ENCODE measurements at places on chromosomes 2 and 18.

DNA sequence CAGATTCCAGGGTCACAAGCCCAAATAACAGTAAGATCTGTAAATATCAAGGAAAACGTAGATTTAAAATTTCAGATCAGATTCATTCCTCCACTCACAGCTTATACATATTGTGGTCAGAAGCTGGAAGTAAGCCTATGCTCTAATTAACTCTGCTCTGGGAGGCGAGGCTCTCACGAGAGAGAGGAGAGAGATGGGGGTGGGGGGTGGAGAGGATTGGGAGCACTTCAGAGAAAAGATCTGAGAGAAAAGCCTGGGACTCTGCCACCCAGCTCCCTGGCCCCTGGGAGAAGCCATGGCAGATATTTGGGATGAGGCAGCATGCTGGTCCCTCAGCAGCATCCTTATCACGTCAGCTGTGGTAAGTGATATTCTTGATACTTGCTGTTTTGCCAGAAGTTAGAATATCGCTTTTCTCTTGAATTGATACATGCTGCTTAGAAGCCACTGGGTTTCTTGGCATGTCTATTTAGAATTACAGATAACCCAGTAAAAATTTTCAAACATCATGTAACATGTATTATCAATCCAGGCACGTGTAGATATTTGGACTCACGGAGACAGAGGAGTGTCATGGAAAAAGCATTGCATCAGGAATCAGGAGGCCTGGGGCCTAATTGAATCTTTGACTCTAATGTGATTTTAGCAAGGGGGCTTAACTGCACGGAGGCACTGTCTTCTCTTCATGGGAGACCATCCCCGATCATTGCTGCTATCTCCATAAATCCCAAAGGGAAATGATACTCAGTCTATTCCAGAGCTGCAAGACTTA lies 265.4 kb downstream of the HRH4 start:
- DNase-seq: no peak

GRCh38 chr2:38505779-38506178 lies 96.9 kb downstream of the HNRNPLL start:
- DNase-seq: no peak

DNA sequence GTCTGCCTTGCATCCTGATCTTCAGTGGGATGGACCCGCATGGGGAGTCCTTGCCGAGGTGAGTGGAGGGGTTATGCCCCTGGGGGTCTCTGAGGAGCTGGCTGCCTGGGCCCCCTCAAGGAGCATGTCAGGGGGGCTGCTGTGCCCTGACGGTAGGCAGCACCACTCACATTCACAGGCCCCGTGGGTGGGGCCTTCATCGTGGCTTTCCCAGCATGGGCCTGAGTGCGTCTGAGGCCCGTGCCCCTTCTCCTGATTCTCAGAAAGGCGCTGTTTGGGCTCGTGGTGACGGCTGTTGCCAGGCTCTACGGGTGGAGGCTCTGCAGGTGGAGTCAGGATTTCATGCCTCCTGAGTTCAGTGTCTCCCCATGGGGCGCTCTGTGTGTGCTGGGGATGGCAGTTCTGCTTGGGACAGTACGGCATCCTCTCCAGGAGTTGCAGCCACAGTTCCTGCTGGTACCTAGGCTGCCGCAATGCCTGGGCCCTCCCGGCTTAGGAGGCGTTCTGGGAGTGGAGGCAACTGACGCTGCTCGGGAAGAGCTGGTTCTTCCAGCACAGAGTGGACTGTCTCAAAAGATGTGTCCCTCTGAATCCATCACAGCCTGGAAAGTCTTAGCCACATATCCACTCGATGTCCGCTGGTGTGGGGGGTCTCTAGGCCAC lies 57.3 kb downstream of the NTSR2 start:
- no peak for DNase-seq

GRCh38 chr2:108351889-108352288 lies 25.9 kb upstream of the SULT1C4 start:
- no peak for DNase-seq

DNA sequence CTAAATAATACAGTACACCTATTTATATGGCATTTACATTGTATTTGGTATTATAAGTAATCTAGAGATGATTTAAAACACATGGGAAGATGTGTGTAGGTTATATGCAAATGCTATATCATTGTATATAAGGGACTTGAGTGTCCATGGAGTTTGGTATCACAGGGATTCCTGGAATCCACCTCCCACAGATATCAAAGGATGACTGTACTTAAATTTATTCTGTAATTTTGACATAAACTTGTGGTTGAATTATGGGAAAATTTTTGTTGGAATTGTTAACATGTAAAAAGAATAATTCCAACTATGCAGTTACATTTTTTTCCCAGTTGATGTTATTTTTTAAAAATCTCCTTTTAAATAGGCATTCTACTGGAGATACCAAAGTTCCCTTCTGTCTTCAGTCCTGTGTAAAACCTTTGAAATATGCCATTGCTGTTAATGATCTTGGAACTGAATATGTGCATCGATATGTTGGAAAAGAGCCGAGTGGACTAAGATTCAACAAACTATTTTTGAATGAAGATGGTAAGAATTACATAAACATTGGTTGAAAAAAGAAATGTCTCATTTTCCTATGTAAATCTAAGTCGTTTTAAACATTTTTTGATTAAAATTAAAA lies 24.1 kb downstream of the GLS start:
- DNase-seq: no peak

- DNase-seq: no peak
These were observed 797.4 kb downstream of the CNTNAP5 start for GRCh38 chr2:124822516-124822915.

DNA sequence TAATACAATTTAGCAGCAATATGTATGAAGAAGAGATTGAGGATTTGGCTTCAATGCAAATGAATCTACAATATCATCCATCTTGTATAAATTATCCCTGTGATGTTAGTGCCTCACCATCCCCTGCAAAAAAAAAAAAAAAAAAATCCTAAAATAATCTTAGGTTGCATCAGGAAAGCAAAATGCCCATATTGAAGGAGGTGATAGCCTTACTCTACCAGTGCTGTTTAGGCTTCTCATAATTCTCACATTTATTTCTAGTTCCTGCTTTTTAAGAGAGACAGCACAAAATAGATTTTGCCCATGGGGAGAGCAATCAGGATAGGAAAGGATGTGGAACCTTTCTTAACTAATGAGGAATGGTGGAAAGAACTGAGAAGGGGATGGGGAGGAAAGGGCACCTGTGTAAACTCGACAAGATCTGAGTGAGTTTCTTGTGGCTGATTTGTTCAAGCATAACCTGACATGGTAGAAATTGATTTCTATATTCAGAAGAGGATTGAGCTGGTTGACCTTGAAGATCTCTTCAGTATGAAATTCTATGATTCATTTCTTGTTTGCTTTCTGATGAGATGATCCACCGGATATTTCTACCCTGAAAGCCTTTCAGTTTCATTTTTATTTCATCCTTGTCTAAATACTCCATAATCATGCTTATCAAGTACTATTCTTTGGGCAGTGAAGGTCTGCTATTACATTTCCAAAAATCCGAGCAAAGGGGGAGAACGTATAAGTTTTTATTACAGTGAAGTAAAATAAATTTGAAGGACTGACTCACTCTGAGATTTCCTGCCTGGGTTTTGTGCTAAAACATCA lies 391.2 kb downstream of the PTPRM start:
- DNase-seq: peak; percentile 12

GRCh38 chr2:86280191-86280667 lies 57.2 kb downstream of the REEP1 start:
- no peak for DNase-seq

GRCh38 chr2:120595739-120596138 lies 139.9 kb upstream of the GLI2 start:
- DNase-seq: no peak

GRCh38 chr2:48268671-48269070 lies 261.3 kb upstream of the STON1 start:
- DNase-seq: no peak

DNA sequence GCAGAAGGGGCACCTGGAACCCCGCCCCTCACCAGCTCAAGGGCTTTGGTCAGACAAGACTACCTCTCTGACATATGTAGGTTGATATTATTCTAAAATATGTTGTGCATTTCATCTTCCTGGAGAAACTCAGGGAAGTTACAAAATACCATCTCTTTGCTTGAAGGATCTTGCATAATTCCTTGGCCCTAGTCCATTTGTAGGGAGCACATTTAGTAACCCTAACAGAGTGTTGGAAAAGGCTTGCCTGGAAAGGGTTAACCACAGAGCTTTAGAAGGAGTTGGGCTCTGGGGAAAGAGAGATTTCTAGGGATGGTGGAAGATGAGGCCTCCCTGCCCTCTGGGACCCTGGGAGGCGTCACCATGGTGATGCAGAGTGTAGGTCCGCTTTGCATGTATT lies 143.0 kb upstream of the SLC1A4 start:
- no peak for DNase-seq

- DNase-seq: peak; percentile 41
These were observed 17.0 kb upstream of the ANKRD44 start for GRCh38 chr2:197327472-197328098.

GRCh38 chr2:85434696-85435095 lies 16.2 kb downstream of the SH2D6 start:
- DNase-seq: no peak

DNA sequence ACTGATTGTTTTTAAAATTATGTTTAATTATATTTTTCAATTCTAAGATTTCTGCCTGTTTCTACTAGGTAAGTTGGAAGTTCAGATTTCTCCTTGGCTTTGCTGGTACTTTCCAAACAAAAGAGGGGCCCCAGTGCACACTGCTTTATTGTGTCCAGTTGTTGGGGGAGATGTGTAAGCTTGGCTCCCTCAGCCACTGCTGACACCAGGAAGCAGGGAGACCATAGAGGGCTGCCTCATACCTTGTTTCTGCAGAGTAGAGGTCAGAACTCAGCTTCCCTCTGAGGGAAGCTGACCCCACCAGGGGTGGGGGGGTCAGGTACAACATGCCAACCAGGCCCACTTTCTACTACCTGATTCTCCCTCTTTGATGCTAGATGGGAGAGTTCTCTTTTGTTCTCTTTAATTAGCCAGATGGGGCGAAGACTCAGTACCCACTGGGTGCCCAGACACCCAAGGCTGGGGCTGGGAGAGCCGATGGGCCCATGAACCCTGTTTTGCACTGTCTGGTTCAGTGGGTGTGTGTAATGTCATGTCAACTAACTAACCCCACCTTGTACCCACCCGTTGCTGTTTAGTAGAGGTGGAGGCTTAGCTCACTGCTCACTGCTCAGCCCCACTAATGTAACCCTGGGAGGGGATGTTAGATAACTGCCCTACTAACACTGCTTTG lies 14.7 kb downstream of the BCL2L11 start:
- DNase-seq: no peak

- no peak for DNase-seq
These were observed 342.6 kb downstream of the CTNNA2 start for GRCh38 chr2:79855264-79856006.

- DNase-seq: no peak
These were observed 144.8 kb upstream of the GLI2 start for GRCh38 chr2:120590841-120591240.

- no peak for DNase-seq
These were observed 536.1 kb upstream of the RAB6C start for GRCh38 chr2:129443235-129443864.

- DNase-seq: no peak
These were observed 102.9 kb downstream of the KLHL29 start for GRCh38 chr2:23487735-23488492.

- DNase-seq: no peak
These were observed 183.8 kb upstream of the STON1 start for GRCh38 chr2:48346124-48346536.

DNA sequence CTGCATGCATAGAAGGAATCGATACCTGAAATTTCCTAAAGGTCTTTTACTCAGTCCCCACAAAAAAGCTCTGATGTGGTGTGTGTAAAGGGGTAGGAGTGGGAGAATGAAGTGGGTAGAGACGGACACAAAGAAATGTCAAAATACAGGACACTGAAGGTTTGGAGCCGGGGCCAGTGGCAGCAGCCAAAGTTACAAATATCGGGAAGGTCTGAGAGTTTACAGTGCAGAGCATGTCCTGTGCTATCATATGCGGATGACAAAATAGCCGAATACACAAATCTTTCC lies 89.9 kb upstream of the STON1 start:
- DNase-seq: no peak

GRCh38 chr2:13034861-13035260 lies 318.1 kb downstream of the TRIB2 start:
- DNase-seq: no peak

GRCh38 chr2:106097038-106098000 lies 96.8 kb downstream of the UXS1 start:
- DNase-seq: no peak

DNA sequence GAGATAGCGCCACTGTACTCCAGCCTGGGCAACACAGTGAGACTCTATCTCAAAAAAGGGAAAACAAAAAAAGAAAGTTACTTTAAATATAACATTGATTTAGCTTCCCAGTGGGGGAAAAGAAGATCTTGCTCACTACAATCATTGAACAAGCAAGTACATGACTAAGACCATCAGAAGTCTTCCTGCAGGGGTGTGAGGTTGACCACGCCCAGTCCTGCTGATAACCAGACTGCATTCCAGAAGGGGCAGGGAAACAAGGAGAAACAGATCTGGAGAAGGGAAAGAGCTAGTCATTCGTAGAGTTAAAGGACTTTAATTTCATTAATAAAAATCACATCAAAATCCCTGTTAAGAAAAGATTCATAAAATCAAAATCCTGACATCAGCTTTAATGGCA lies 77.5 kb downstream of the EPHA4 start:
- DNase-seq: no peak

- DNase-seq: no peak
These were observed 110.7 kb upstream of the EFEMP1 start for GRCh38 chr2:56034258-56034657.

DNA sequence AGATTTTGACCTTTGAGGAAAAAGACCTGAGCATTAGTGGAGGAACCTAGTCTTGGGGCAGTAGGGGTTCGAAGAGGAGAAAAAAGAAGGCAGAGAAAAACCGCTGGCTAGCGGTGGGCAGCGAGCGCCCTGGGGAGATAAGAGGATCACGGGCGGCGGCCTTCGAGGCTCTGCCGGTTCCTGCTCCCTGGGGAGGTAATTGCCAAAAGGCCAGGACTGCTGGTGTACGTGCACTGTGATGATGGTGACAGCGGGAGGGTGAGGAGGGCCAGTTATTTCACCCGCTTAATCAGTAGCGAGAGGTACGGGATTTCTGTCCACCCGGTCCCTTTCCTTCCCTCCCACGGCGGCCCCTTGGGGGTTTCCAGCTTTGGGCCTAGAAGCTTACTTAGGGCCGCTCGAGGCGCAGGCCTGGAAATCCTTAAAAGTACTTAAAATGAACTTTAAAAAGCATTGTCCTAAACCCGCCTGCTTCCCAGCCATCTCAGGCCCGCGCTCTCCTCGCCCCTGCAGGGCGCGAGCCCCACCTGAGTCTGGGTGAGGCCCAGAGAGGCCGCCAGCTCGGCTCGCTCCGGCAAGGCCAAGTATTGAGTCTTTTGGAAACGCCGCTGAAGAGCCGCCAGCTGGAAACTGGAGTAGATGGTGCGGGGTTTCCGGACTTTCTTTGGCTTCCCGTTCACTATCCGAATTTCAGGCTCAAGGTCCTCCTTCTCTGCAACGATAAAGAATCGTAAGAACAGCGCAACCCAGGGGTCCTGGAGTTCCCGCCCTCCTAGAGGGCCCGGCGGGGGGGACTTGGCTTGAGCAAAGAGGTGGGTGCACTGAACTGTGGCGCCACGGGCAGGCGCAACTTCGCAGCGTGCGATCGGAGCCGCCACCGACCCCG lies 1.5 kb downstream of the DLX2 start:
- no peak for DNase-seq
